Fibroblast of the aortic adventitia (primary cell): ENCODE measurements at places on chromosomes 4 and X.
A peak's percentile ranks its signal among the peaks of the same experiment; 100 is the strongest.

DNA sequence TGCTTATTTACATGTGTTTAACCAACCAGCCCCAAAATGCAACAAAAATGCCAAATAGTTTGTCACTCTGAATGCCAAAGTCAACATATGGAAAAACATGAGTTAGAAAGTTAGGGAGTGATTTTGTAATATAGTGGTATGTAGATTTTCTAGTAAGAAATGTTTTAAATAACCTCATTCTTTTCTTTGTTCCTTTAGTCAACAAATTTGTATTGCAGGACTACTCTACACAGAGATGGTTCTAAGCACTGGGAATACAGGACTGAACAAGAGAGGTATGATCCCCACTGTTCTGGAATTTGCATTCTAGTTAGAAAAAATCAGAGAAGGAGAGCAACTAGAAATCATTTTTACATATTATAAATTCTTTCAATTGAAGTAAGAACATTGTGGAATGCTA, 218.8 kb upstream of the ANXA10 start:
- no peak for DNase-seq

DNA sequence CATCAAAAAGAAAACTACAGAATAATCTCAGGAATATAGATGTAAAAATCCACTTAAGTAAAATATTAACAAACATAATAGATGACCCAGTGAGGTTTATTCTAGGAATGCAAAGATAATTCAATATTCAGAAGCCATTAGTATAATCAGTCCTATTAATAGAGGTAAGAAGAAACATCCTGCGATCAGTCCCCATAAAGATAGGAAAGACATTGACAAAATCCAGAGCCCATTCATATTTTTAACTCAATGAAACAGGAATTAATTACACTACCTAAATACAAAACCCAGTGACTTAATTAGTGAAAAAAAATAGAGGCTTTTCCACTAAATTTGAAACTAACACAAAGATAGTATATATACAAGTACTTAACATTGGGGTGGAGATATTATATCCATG, 321.4 kb upstream of the INTU start:
- no peak for DNase-seq

- no peak for DNase-seq
Observed at GRCh38 chrX:78116766-78117165, 12.7 kb downstream of the PGK1 start.

DNA sequence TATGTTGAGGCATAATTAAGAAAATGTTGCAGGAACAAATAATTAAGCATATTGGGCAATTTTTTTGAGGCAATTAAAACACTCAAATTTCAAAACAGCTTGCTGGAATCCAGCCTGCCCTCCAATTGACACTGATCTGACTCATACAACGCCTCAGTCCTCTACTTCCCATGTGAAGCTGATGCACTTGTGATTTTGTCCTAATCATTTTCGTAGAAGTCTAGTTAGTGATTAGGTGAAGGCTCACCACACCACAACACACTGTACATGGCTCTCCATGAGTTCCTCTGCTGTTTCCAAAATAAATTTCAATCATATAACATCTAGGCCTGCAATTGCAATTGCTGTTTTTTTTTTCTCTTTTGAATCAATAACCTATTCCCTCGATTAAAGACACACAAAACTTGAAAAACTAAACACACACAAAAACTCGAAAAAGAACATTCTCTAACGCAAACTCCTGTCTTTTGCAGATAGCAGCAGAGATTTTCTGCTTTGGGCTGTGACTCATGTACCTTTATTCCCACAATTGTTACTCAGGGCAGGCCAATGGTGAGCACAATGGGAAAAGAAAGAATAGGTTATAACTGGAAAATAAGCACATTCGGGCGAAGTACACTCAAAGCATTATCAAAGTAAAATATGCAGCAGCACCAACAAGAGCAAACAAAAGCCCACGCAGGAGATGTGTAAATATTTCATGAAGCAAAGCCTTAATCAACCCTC, 1.7 kb downstream of the GPRIN3 start:
- no peak for DNase-seq

DNA sequence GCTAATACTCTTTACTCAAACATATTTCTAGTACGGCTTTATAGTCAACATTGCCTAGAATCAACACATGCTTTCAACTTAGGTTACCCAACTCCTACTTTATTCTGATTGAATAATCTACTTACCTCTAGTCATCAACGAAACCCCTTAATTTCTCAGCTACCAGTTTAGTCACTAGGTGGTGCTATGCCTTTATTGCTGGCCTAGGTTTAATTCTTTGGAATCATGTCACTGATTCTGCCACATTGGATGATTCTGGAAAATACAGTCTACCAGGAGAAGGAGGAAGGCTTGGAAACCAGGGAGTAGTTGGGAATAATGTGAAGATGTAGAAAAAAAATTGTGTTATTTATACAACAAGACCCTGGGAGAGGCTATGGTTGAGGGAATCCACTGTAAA, 167.7 kb downstream of the DCAF12L2 start:
- DNase-seq: no peak

DNA sequence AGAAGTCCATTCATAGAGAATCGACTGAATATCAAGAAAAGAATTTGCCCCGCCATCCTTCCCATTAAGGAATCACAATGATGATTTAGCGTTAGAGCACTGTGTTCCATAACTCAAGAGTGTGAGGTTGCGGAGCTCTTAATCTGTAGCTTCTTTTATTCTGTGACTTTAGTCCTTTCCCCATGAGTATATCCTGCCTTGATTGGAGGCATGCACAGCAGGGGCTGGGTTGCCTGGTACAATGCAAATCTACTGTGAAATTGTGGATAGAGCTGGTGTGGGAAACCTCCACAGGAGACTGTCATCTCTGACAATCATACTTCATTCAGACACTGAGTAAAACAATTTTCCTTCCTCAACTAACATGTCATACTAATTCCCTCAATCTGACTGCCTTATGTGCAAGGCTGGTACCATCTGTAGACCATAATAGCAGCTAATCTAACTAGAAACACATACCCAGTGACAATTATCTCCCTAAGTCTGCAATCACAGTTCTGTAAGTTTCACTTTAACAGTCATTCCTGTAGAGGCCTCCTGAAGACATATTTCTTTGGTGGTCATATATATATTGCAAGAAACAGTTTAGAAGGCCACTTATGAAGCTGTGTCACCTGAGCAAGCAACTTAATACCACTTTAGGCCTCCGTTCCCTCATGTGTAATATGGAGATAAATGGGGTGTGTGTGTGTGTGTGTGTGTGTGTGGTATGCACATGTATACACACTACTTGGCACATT, 355.2 kb upstream of the FAM241A start:
- DNase-seq: no peak

- DNase-seq: no peak
Observed at GRCh38 chr4:42148425-42148824, 4.0 kb downstream of the BEND4 start.

GRCh38 chr4:170853422-170854021, 763.8 kb upstream of the AADAT start:
- DNase-seq: peak; percentile 19

GRCh38 chr4:36187723-36188333, 56.5 kb downstream of the ARAP2 start:
- DNase-seq: peak; percentile 0

DNA sequence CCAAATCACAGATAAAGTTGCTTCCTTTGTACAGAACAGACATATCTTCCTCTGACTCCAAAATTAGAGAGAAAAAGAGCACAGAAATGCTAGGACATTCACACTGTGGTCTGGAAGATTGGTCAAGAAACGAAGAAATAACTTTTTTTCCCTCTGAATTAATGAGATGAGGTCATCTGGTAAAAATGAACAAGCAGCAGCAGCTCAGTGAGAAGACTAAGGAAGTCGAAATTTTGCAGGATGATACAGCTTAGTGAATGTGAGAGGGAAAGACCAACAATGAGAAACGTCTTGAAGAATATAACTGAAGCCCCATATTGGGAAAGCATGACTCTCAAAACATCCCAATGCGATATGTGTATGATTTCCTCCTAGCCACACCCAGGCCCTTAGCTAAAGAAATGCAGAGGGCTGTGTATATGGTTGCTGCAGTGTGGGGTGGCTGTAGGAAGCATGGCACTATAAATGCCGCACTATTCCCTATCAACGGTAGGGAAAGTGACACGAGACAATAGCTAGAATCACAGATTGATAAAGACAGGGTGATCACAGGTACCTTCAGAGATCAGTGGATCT, 208.6 kb downstream of the VEGFC start:
- no peak for DNase-seq

DNA sequence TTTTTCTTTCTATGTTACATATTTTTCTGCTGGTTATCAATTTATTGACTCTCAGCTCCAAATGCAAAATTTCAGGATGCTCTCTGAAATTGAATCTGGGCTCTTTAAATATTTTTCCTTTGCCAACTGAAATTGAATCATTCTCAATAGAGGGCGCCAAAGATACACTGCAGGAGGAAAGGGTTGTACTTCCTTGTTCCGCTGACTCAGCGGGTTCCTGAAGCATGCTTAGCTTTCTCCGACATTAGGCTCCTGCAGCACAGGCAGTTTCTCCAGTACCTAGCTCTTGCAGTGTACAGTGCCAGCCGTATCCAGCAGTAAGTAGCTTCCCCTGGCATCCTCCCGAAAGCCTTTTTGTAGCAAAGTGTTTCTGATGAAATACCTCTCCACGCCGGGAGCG, 28.8 kb upstream of the CFAP47 start:
- no peak for DNase-seq

DNA sequence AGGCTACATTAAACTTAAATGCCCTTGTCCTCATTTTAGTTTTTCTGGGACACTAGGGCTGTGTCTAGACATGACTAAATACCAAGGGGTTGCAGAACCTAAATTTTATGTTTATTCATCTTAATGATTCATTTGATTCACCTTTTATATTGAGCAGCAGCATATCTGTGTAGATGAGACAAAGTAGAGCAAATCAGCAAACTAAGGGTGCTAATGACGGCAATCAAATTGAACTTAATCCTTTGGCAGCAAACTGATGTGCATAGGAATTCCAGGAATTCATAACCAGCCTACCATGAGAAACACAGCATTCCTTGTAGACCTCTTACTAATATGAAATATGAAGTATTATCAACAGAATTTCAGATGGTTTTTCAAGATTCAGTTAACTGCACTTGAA, 25.1 kb downstream of the EPHA5 start:
- peak; percentile 71 for DNase-seq

DNA sequence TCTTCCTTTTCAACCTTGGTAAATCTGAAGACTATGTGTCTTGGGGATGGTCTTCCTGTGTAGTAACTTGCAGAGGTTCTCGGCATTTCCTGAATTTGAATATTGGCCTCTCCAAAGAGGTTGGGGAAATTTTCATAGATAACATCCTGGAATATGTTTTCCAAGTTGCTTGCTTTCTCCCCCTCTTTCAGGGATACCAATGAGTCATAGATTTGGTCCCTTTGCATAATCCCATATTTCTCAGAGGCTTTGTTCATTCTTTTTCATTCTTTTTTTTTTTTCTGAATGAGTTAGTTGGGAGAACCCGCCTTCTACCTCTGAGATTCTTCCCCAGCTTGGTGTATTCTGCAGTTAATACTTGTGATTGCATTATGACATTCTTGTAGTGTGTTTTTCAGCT, 549.2 kb upstream of the AMOT start:
- DNase-seq: peak; percentile 23

GRCh38 chr4:156538210-156538609, 433.4 kb downstream of the PDGFC start:
- no peak for DNase-seq

DNA sequence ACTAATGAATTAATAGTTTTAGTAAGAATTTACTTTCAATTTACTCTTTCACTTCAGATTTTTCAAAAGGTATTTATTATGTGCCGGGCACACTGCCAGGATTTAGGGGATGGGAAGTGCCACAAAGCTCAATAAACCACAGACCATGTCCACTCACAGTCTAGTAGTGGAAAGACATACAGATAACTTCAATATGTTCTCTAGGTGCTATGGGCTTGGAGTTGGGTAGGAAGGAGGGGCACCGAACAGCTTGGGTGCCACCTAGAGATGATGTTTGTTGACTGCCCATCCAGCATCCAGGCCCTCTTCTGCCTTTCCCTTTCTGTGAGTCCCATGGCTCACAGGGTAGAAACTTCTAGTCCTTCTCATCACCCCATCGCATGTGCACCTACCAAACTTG, 17.8 kb downstream of the MFAP3L start:
- no peak for DNase-seq

GRCh38 chrX:103793545-103793940, 16.9 kb downstream of the PLP1 start:
- no peak for DNase-seq

GRCh38 chr4:2321279-2322196, 59.6 kb upstream of the MXD4 start:
- no peak for DNase-seq

DNA sequence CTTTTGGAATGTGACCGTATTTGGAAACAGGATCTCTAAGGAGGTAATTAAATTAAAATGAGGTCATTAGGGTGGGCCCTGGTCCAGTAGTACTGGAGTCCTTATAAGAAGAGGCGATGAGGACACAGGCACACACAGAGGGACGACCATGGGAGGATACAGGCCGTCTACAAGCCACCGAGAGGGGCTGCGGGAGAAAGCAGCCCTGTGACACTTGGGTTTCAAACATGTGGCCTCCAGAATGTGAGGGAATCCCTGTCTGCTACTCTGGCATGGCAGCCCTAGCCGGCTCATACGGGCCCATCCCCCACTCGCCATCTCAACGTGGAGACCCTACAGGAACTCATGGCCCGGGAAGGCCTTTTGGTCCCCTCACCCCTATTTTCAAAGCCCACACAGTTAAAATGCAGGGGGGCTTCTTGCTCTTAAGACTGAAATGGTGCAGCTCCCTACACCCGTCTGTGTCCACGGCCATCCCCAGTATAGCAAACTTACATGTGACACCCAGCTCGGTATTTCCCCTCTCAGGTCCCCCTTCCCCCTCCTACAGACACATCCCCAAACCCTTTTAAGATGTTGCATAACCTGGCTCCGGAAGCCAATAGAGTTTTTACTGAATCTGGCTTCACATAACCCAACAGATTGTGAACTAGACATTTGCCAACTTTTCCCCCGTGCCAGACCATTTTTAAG, 124.1 kb upstream of the TBL1X start:
- DNase-seq: peak; percentile 82

DNA sequence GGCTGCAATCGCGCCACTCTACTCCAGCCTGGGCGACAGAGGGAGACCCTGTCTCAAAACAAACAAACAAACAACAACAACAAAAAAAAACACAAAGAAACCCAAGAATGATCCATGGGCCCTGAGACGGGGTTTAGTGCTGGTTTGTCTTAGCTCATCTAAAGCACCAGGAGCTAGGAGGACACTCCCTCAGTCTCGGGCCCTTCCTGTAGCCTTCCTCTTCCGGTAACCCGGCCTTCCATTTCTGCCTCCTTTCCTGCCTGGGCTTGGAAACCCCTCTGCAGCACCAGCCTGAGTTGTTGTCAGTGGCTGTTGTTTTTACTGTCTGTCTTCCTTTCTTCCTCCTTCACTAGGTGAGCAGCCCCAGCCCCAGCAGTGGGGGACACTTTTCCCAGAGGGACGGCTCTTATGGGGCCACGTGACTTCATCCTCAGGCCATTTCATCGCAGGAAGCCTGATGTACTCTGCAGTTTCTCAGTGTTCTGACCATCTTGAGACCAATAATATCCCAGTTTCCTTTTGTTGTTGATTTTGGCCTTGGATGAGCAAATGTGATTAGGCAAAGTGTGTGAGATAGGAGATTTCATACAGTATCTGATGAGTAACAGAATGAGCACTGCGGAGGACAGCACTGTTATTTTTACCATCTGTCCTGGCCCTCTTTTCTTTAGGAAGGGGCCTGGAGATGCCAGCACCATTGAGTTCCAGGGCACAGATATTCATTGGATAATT, 90.1 kb downstream of the ANAPC4 start:
- DNase-seq: peak; percentile 70

GRCh38 chr4:26937567-26937966, 76.9 kb downstream of the STIM2 start:
- DNase-seq: no peak
